Activated CD4-positive, alpha-beta T cell treated with anti-CD3 and anti-CD28 coated beads, Interleukin-2, amount 50 U/mL, for 24 hours (primary cell): ENCODE measurements at places on chromosomes 2 and 18.

DNA sequence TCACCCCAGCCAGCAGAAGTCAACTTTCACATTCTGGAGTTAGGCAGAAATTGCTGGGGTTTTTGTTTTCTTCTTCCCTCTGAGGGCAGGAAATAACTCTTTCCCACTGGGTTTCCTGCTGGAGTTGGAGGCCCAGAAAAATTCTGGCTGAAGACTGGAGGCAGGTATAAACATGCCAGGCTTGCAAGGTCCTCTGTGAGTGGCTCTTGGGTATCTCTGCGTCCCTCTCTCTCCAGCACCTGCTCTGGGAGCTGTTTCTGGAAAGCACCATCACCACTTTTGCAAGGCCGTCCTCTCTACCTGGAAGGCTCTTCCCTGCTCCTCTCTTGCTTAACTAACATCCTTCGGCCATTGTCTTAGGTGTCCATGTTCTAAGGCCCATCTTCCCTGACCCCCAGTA lies 91.0 kb downstream of the MCFD2 start:
- DNase-seq = no peak

DNA sequence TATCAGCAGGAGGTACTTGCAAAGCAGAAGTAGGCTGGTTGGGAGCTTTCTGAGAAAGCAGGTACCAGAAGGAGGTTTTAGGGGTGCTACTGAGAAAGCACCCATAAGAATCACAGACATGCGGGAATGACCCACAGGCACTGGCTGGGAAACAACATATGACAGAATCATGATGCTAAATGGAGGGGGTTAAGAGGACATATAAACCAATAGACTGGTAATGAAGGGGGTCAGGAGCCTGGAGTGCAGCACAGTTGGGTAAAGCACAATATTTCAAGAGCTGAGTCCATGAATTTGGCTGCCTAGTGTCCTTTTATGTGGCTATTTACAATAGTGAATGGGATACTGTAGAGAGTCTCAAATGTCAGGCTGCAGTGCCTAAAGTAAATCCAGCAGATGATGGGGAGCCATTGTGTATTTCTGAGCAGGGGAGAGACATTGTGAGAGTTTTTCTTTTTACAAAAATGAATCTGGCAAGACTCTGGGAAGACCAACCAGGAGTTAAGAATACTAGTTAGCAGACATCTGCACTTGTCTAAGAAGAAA lies 27.6 kb upstream of the GMCL1 start:
- no peak for DNase-seq

DNA sequence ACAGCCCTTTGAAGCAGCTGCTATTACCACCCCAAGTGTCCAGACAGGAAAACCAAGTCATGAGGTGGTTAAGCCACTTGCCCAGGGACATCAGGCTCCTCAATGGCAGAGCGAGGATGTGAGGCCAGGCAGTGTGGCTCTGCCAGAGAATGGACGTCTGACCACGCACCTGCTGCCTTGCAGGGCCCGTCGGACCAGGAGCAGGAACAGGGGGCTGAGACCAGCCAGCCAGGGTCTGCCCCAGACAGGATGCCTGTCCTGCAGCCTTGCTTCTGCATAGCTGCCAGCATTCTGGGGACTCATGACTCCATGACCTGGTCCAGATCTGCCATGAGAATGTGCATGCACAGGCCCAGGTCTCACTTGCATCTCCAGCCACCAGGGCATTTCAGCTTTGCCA lies 52.0 kb downstream of the BCL2L11 start:
- DNase-seq = no peak

GRCh38 chr2:182228073-182228473 lies 198.8 kb downstream of the PDE1A start:
- no peak for DNase-seq

GRCh38 chr2:144943986-144944385 lies 424.1 kb upstream of the ZEB2 start:
- DNase-seq = no peak

DNA sequence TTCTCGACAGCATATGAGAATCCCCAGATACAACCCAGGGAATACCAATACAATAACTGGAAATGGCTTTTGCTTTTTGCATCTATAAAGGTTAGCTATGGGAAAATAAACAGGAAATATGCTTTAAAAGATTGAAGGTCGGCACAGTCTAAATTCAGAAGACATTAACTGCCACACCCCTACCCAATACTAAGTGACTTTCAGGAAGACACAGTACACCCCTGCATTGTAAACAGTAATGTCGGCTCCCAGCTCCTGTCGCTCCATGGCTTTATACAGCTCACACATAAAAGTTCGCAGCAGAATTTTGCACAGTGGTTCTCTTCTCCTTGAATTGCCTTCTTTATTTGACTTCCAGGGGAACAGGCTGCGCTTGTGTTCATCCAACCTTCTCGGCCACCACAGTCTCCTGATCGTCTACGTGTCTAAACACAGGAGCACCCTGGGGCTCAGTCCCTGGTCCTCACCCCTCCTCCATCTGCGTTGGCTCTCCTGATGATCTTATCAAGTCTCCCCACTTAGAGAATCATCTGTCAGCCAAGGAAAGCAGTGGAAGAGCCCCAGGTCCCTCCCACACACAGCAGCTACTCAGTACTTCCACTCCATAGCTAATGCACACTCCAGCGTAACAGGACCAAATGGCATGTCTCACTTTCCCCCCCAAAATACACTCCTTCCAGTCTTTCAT lies 22.7 kb downstream of the CYB5A start:
- DNase-seq = no peak

GRCh38 chr2:59112258-59112657 lies 871.1 kb upstream of the FANCL start:
- DNase-seq = no peak

DNA sequence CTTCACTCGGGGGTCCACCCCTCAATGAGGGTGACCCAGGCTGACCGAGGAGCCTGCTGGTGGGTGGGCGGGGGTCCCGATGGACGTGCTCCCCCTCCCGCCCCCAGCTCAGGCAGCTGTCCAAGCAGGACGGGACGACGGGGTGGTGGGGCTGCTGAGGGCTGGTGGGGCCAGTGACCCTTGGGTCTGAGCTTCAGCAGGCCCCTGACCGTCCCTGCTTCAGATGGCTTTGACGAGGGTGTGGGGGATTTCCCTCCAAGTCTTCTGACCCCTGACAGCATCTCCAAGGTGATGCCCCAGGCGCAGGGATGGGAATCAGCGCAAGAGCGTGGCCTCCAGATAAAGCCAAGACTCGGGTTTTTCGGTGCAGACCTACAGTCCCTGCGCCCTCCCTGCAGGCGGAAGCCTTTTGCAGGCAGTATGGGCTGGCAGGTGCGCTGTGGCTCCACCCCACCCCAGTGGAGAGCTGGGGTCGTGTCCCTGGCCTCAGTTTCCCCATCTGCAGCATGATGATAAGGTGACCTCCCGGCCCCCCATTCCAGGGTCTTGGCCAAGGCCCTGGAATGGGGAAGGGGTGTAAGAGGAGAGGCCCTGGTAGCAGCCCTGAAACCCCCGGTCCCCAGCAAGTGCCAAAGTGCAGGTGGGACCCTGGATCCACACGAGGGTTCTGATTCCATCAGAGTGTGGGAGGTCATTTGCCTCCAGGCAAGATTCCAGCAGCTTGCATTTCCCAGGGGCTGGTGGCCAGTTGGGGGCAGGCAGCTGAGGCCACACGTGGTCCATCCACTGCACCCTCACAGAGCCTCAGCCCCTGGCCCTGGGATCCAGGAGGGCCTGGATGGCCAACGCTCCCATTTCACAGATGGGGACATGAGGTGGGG lies 8.7 kb downstream of the CROCC2 start:
- no peak for DNase-seq

DNA sequence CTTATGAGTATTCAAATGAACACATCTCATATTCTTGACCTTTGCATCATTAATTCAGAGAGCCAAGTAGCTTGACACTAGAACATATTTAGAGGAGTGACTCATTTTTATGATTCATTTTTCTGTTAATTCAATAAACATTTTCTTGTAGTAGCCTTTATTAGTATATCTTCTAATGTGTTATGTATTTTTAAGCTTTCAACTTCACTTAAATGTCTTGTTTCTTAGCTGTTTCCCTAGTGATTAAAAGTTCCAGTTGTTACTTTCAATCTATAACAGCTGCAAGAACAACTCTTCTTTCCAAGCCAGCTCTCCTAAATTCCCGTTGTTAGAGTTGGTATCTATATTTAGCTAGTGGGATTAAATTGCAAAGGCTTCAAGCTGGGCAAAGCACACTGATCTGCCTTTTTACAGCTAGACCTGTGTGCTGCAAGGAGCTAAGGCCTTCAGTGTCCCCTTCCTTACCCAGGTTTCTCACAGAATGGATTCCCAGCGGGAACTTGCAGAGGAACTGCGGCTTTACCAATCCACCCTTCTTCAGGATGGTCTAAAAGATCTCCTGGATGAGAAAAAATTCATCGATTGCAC lies at the start of gene KLHL41:
Gene KLHL41, plus strand, starts transcription at position 405 of the 588 bp plus-strand sequence. Its CDS starts 77 bp downstream, at position 482.
- DNase-seq = no peak

- no peak for DNase-seq
These were observed 53.7 kb downstream of the EMX1 start for GRCh38 chr2:72971036-72971435.

DNA sequence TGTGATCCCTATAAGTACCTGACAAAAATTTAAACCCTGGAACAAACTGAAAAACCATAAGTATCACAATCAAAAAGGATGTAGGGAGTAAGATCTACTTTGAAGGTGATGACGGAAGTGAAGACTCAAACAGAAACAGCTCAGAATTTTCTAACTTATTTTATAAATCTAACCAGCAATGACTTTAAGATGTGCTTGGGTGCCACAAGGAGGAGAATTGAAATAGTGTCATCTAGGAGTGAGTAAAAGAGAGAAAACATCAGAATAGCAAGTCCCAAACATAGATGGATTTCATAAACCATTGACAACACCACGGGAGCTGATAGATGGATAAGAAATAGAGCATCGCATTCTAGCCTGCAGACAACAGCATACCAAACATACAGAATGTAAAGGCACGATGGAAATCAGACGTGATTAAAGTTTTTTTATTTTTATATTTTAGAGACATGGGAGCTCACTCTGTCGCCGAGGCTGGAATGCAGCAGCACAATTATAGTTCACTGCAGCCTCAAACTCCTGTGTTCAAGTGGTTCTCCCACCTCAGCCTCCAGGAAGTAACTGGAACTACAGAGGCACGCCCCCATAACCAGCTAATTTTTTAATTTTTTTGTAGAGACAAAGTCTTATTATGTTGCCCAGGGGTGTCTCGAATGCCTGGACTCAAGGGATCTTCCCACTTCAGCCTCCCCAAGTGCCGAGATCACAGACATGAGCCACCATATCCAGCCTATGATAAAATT lies 36.9 kb downstream of the MAP3K19 start:
- DNase-seq = no peak

GRCh38 chr2:218858671-218859555 lies 692 bp upstream of the WNT6 start:
- no peak for DNase-seq

DNA sequence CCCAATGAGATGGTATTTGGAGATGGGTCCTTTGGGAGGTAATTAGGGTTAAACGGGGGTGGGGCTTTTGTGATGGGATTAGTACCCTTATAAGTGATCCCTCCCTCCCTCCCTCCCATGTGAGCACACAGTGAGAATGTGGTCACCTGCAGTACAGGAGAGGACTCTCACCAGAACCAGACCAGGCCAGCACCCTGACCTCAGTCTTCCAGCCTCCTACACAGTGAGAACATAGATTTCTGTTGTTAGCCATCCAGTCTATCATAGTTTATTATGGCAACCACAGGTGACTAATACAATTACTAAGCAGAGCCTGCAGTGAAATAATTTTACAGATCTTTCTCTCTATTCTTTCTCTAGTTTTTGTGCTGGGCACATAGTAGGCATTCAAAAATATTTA lies 137.7 kb upstream of the PKDCC start:
- DNase-seq = no peak
